ENCODE measurements at places on chromosomes 4 and X.

GRCh38 chrX:11791090-11791489 lies 33.1 kb downstream of the MSL3 start:
- DNase-seq, result no peak

GRCh38 chr4:29304595-29304994 lies 1415.6 kb upstream of the PCDH7 start:
- no peak for DNase-seq

GRCh38 chr4:160983035-160983434 lies 1180.8 kb downstream of the FSTL5 start:
- DNase-seq, result no peak

DNA sequence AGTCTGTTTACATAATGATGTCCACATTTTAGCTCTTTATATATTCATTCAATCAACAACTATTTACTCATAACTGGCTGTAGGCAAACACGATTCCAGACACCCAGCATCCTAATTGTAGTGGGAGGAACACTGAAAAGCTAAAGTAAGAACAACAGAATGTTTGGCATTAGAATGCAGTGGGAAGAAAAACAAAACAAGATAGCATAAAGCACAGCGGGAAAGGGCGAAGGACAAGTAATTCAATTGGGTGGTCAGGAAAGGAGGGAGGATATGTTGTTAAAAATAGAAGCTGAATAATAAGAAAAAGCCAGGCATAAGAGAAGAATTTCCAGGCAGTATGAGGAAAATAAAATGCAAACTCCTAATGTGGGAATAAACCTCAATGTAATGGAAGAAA lies 189.5 kb upstream of the FAT4 start:
- DNase-seq, result no peak

DNA sequence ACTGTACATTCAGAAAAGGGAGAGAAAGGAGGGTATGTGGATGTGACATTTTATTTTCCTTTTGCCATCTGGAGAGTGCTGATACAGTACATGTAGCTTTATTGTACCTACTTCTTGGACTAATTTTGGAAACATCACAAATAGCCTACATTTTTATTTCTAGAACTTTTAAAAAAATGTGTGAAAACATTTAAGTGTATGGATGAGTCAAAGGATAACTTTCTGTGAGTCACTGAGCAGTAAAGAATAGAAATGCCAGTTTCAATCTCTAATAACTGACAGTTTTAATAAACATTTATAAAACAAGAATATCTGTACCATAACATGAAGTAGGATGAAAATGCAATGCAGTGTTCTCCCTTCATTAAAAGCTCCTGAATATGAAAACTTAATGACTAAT lies 374.4 kb upstream of the NWD2 start:
- DNase-seq, result no peak

DNA sequence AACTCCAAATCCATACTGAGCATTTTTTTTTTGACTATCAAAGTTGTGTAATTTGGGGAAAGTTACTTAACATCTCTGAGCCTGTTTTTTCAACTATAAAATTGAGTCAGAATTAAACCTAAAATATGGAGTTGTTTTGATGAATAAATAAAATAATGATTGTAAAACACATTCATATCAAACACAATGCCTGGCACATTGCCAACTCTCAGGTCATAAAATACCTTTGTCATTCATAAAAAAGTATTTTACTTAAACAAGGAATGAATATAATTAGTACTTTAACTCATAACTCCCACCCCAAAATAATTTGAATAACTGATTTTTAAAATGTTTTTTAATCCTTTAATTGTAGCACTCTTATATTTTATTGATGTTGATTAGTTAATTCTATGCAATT lies 3.8 kb upstream of the GPR174 start:
- DNase-seq, result no peak
